ENCODE measurements at places on chromosomes 7 and 10. TPM values are rescaled to one million over a fixed set of nuclear protein-coding genes. Genes with fewer than 3 reads are reported as not detected.

The TMEM229A gene
- 0.23 TPM for total RNA-seq

The THSD7A gene
- total RNA-seq, result 0.38 TPM

The NKX2-3 gene
- total RNA-seq, result not detected

The CPXM2 gene
- 19.4 TPM for total RNA-seq

Measured in smooth muscle cell of the coronary artery (primary cell).